ENCODE measurements at places on chromosomes 12 and 14.

- DNase-seq, result no peak
These were observed 29.4 kb upstream of the CTDSP2 start for GRCh38 chr12:57875753-57876547.

GRCh38 chr12:118061873-118062843 lies 1.2 kb upstream of the WSB2 start:
- peak; percentile 32 for DNase-seq

DNA sequence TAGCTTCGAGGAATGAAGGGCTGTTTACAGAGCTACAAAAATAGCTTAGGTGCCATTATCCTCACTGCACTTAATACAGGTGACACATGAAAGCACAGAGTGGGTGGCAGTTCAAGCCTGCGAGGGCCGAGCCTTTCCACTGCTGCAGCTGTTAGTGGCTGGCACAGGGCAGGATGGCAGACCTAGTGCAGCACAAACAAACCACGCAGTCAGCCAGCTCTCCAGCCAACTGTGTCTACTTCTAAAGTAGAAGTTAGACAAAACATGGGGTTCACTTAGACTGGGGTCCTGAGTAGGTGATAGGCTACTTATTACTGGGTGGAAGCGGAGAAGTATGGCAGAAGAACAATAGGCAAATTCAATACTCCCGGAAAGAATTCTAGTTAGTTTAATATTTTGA lies 95.4 kb downstream of the DUSP16 start:
- no peak for DNase-seq

DNA sequence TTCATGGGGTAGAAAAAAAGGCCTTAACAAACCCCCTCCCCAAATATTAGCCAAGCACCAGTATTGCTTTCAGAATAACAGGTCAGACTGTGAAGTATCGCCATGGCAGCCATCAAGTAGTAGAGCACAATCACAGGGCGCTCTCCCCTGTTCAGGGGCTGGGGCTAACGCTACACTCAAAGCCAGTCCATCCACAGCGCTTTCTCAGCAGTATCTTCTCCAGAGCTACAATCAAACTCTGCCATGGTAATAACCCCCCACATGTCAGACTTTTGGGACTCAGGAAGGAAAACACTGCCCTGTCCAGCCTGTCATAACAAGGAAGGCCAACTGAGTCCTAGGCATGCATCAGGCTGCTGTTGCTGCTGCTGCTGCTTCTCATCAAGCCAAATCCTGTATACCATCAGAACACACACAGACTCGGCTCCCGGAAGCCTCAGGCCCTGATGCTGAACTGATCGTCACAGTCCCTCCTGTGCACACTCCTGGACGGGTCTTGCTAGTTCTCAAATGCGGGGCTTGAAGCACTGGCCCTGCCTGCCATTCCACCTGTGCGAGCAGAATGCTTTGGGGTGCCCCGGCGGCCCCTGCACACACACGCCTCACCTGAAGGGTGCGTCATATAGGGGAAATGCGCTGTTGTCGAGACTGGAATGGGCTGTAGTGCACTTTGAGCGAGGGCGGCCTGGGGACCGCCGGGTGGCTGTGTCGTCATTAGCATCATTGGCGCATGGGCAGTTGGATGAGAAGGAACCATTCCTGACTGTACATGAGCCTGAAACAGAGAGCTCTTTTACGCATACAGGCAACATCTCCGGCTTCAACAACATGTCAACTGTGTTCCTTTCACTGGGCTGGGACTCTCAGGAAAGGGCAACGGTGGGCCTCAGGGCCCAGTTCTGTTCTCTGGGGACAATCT lies 47.6 kb downstream of the SH2B3 start:
- no peak for DNase-seq

- peak; percentile 92 for DNase-seq
These were observed at the start of gene IKZF4 for GRCh38 chr12:56020423-56021184. IKZF4 (plus strand) TSS chr12:56021043; CDS start chr12:56021494, 451 bp downstream.

DNA sequence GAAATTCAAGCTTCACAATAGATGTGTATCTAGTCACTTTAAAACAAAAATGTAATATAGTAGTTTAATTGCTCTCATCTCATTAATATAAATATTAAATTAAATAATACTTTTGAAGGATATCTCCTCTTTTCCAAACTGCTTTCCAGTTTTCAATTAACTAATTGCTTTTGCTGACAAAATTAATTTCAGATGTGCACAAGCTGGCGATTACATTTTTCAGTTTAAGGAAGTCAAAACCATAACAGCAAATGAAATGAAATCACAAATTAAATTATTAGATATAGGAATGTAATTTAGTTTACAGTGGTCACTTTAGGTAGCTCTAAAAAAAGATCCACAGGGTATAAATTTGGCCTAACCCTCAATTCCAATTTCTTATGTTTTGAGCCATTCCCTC lies 362.1 kb downstream of the SLC6A15 start:
- DNase-seq, result no peak

DNA sequence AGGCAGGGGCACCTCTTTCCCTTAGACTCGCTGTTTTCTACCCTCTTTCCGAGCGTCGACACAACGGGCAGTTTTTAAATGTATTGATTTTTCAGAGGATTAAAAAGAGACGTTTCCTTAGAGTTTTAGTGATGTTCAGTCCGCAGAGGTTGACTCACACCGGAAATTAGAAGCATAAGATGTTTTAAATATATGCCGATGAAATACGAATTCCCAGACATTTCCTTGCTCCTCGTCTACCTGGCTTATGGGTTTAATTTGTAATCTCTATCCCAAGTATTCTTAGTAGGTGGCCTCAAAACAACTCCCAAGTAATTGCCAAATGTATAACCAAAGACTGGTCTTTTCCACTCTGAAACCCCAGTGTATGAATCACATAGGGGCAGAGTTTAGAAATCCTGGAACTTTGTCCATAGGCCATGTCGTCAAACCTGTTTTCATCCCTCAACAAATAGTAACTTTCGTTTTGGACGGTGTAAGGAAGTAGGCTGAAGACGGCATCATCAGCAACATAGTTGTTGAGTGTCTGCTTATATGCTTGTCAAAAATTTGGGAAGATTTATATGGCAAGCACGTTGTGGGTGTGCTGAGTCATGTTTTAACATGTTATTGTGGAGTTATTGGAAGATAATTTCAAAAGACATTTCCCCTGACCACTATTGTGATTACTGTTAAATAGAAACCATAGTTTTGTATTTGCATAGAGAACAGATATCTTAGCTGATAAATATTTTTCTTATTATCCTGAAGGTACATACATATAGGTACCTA lies 824 bp downstream of the TBK1 start:
- peak; percentile 30 for DNase-seq

DNA sequence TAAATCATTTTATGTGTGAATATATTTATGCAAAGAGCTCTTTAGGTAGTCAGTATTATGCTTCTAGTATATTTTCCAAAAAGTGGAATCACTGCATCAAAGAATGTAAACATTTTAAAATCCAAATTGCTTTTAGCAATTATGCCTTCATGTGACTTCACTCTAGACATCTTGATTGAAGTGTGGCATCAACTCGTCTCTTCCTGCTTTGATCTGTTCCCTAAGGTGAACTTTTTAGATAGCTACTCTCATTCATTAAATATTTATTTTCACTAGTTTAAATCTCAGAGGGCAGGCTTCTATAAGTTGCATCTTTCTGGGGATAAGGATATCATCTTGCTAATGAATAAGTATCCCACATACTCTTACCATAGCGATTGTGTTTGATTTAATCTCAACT lies 39.2 kb downstream of the DHRS2 start:
- DNase-seq, result no peak

- no peak for DNase-seq
These were observed 164.2 kb upstream of the CLEC14A start for GRCh38 chr14:38420048-38420447.

GRCh38 chr14:69317102-69317755 lies 57.3 kb downstream of the GALNT16 start:
- no peak for DNase-seq
